ENCODE measurements at places on chromosomes 7 and 10.

GRCh38 chr7:54591404-54592386 is 49.5 kb downstream of the VSTM2A start:
- no peak for DNase-seq

DNA sequence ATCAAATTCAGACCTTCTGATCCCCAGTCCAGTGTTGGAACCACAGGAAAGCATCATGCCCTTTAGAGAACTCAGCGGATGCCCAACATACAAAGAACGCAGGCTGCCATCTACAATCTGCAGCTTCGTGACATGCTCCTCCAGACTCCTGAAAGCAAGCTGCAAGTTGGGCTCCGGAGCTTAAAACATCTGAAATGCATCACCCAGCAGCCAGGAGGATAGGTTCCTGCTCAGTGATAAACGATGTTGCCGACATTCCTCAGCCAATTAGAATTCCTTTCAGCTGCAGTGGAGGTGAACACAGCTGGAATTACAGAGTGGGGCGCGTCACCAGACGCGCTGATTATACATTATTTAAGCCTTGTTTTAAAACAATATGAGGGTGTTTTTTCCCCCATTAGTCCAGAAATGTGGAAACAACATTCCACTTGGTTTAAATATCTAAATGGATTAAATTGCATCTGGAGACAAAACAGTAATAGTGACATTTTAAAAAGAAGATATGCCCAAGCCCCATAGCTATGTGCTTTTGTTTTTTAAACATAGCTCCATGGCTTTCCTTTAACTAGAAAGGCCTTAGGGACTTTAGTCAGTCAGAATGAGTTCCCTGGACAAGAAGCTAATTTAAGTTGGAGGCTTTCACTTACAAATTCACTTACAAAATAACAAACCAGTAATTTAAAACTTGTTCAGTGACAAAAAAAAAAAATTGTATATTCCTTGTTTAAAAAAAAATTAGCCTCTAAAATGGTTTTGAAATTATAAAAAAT is 6.3 kb downstream of the SMURF1 start:
- DNase-seq, result no peak

GRCh38 chr10:17231788-17232187 is 3.7 kb downstream of the VIM start:
- DNase-seq, result no peak

DNA sequence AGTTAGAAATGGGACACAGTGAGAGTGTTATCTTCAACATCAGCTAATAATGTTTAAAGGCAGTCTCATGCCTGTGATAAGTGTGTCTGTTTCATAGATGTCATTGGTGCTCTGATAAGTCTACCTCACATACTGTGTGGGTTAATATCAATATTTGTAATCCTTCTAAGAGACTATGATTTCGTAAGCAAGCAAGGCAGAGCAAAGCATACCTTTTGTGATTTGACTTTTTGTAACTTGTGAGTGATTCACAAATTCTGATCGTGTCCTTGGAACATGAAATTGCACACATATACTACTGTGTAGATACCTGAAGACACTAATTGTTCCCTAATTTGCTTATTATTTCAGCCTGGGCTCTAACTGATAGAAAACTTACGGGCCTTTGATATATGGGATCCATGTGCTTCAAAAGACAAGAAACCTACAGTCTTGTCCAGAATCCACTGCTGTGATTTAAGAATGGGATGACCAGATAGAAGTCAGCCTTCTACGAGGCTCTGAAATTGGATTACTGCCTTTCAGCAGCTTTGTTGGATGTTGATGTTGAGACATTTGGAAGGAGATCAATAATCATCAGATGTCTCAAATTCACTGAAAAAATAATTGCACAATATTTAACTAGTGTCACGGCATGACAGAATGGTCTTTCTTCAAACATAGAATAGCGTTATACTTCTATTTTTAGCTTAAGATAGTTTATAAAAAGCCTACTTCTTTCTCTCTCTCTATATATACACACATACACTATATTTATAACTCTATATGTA is 63.2 kb upstream of the KLF6 start:
- DNase-seq, result no peak

DNA sequence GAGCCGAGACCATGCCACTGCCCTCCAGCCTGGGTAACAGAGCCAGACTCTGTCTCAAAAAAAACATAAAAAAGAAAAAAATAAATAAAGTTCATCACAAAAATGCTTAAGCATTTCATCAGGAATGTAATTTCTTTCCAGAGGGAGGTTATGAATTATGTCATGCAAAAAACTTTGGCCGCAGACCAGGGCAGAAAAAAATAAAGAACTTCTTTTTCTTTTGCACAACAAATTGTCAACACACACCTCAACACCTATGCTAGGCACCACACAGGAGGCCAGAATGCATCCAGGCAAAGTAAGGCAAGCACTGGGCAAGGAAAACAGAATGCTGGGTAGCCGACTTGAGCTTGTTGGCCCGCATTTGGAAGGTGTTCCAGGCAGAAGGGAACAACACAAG is 3.9 kb downstream of the C10orf62 start:
- DNase-seq, result no peak

Measured in stimulated activated CD8-positive, alpha-beta memory T cell treated with anti-CD3 and anti-CD28 coated beads, Interleukin-7, amount 100 ng/mL, for 48 hours (primary cell).